CD4-positive, alpha-beta memory T cell (primary cell): ENCODE measurements at places on chromosomes 11 and 22. TPM values are rescaled to one million over a fixed set of nuclear protein-coding genes. Genes with fewer than 3 reads are reported as not detected.

DDIAS gene
- total RNA-seq = 0.67 TPM

DNA sequence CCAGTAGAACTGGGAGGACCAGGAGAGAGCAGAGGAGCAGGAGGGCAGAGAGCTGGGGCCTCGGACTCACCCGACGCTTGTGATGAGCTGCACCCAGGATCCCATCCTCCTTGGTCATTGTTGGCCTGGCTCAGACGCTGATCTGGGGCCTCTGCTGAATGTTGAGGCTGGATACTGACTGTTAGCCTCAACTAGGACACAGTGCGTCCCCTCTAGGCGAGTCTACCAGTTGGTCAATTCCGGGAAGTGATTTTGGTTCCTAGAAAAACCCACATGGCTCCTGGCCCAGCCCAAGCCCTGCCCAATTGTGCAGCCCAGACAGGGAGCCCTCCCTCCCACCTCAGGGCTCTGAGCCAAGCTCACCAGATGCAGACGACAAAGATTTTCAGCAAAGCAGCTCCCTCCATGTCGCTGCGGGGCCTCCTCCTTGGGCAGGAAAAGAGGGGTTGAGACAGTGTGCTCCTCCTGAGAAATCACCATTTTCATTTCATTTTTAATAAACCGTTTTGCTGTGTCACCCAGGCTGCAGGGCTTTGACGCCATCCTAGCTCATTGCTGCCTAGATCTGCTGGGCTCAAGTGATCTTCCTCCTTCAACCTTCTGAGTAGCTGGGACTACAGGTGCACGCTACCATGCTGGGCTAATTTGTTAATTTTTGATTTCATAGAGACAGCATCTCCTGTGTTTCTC lies at the start of gene APOL4:
Gene APOL4, minus strand, starts transcription at position 180 of the 690 bp plus-strand sequence. Its CDS starts 75 bp downstream, at position 105.
- no peak within 1 kb of the TSS for H3K4me3 ChIP-seq
- H3K36me3 ChIP-seq = no peaks in the 10 kb centered on the region
- H3K27me3 ChIP-seq = no peaks in the 10 kb centered on the region
- DNase-seq = no peak
- no peak within 1 kb of the TSS for H3K27ac ChIP-seq

- H3K27ac ChIP-seq = no peak overlapping the region
- H3K4me3 ChIP-seq = no peak overlapping the region
- H3K4me1 ChIP-seq = peaks cover 10% of the 10 kb centered on the region
- H3K27me3 ChIP-seq = peaks cover 6% of the 10 kb centered on the region
- no peak for DNase-seq
- no peaks in the 10 kb centered on the region for H3K36me3 ChIP-seq
Observed at GRCh38 chr11:61954851-61955421, 4.8 kb downstream of the BEST1 start.

DNA sequence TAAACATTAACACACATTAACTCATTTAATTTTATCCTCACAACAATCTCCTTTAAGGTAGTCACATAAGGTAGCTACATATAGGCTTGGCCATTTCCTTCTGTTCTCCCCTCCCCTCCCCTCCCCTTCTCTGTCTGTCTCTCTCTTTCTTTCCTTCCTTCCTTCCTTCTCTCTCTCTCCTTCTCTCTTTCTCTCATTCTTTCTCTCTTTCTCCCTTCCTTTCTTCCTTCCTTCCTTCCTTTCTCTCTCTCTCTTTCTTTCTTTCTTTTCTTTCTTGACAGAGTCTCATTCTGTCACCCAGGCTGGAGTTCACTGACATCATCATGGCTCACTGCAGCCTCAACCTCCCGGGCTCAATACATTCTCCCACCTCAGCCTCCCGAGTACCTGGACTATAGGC lies 22.3 kb upstream of the NUP160 start:
- no peaks in the 10 kb centered on the region for H3K36me3 ChIP-seq
- no peaks in the 10 kb centered on the region for H3K4me1 ChIP-seq
- no peak overlapping the region for H3K27ac ChIP-seq

MED17 gene
- 73.2 TPM for total RNA-seq

SCYL1 gene
- total RNA-seq = 81.3 TPM

B3GAT1 gene
- total RNA-seq = 0.47 TPM

- H3K36me3 ChIP-seq = no peaks in the 10 kb centered on the region
- no peak overlapping the region for H3K27ac ChIP-seq
- no peak for DNase-seq
- no peaks in the 10 kb centered on the region for H3K4me1 ChIP-seq
Observed at GRCh38 chr22:44813416-44813815, 61.0 kb downstream of the ARHGAP8 start.

DNA sequence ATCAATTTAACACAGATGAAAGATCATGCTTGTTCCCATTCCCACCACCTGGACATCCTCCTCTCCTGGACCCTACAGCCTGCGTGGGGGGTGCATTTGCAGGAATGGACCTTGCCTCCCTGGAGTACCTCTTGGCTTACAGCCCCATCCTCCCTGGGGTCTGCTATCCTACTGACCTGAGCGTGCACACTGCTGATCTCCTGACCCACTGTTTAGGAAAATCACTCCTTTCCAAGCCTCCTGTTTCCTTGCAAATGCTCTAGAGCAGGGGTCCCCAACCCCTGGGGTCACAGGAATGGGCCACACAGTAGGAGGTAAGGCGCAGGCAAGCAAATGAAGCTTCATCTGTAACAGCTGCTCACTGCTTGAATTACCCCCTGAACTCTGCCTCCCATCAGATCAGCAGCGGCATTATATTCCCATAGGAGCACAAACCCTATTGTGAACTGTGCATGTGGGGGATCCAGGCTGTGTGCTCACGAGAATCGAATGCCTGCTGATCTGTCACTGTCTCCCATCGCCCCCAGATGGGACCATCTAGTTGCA lies 88.2 kb upstream of the SEPTIN5 start:
- no peak overlapping the region for H3K4me3 ChIP-seq
- no peak overlapping the region for H3K27ac ChIP-seq
- H3K36me3 ChIP-seq = no peaks in the 10 kb centered on the region
- H3K4me1 ChIP-seq = no peaks in the 10 kb centered on the region

GRCh38 chr11:34234086-34234740 lies 123.6 kb downstream of the ABTB2 start:
- H3K4me1 ChIP-seq = peaks cover 22% of the 10 kb centered on the region
- no peak overlapping the region for H3K4me3 ChIP-seq
- no peaks in the 10 kb centered on the region for H3K36me3 ChIP-seq
- H3K27ac ChIP-seq = no peak overlapping the region
- peak; percentile 56 for DNase-seq

ST14 gene
- 0.79 TPM for total RNA-seq

DNA sequence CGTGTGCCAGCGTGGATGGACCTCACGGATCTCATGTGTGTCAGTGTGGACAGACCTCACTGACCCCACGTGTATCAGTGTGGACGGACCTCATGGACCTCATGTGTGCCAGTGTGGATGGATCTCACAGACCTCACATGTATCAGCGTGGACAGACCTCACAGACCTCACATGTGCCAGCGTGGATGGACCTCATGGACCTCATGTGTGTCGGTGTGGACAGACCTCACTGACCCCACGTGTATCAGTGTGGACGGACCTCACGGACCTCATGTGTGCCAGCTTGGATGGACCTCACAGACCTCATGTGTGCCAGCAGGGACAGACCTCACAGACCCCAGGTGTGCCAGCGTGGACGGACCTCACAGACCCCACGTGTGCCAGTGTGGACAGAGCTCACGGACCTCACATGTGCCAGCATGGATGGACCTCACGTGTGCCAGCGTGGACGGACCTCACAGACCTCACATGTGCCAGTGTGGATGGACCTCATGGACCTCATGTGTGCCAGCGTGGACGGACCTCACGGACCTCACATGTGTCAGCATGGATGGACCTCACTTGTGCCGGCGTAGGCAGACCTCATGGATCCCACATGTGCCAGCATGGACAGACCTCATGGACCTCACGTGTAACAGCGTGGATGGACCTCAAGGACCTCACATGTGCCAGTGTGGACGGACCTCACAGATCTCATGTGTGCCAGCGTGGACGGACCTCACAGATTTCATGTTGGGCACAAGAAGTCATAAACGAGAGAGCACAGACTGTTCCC lies 18.2 kb downstream of the TTLL8 start:
- H3K27ac ChIP-seq = no peak overlapping the region
- no peak for DNase-seq
- H3K36me3 ChIP-seq = no peaks in the 10 kb centered on the region
- H3K4me3 ChIP-seq = no peak overlapping the region
- H3K27me3 ChIP-seq = no peaks in the 10 kb centered on the region

EXPH5 gene
- total RNA-seq = 2.6 TPM

GRCh38 chr11:35215945-35216344 lies 77.0 kb downstream of the CD44 start:
- no peak for DNase-seq
- peaks cover 48% of the 10 kb centered on the region for H3K36me3 ChIP-seq
- no peaks in the 10 kb centered on the region for H3K27me3 ChIP-seq
- H3K4me1 ChIP-seq = peaks cover 62% of the 10 kb centered on the region
- no peak overlapping the region for H3K4me3 ChIP-seq

GRCh38 chr22:49718396-49718795 lies 109.3 kb downstream of the BRD1 start:
- no peaks in the 10 kb centered on the region for H3K27me3 ChIP-seq
- no peaks in the 10 kb centered on the region for H3K36me3 ChIP-seq
- H3K27ac ChIP-seq = no peak overlapping the region
- H3K4me1 ChIP-seq = no peaks in the 10 kb centered on the region

DNA sequence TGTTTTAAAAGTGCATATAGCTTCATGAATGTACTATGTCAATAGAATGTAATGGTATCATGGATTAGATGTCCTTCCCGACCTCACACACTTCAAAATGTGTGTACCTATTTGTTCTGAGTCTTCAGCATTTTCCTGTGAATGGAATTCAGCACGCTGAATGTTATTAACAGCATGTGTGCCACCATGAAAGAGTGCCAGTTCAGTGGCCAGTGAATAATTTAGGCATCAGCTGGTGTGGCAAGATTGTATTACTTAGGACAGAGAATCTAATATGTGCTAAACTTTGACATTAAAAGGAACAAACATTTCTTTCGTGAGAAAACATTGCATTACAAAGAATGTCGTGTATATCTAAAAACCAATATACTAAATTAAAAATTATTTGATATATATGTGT lies 46.4 kb downstream of the HIPK3 start:
- H3K4me3 ChIP-seq = no peak overlapping the region
- DNase-seq = no peak

GRCh38 chr11:70367071-70367470 lies 31.3 kb upstream of the CTTN start:
- DNase-seq = no peak
- no peak overlapping the region for H3K4me3 ChIP-seq
- peaks cover 21% of the 10 kb centered on the region for H3K4me1 ChIP-seq
- no peaks in the 10 kb centered on the region for H3K27me3 ChIP-seq
- peaks cover under 1% of the 10 kb centered on the region for H3K36me3 ChIP-seq
- no peak overlapping the region for H3K27ac ChIP-seq

DNA sequence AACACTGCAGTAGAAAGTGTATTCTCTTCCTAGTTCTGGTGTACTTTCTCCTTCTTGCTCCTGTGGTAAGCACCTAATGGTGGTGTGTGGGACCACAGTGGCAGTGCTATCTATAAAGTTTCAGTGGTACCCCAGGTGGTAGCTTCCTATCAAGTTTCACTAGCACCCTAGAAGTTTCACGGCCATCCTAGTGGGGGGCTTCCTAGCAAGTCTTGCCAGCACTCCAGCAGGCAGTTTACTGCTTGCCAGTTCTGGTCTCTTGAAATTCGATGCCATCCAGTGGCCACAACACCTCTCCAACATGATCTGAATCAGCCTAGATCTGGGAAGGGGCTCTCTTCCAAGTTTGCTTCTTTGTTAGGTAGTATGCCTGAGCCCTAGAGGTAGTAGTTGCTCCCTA lies 229.6 kb downstream of the SWAP70 start:
- no peaks in the 10 kb centered on the region for H3K36me3 ChIP-seq
- DNase-seq = no peak
- no peaks in the 10 kb centered on the region for H3K4me1 ChIP-seq
- H3K27me3 ChIP-seq = no peaks in the 10 kb centered on the region
- H3K4me3 ChIP-seq = no peak overlapping the region

GRCh38 chr22:42389143-42389542 lies 43.1 kb downstream of the NFAM1 start:
- no peaks in the 10 kb centered on the region for H3K27me3 ChIP-seq
- no peak for DNase-seq
- no peak overlapping the region for H3K4me3 ChIP-seq
- no peaks in the 10 kb centered on the region for H3K36me3 ChIP-seq
- H3K4me1 ChIP-seq = no peaks in the 10 kb centered on the region
- no peak overlapping the region for H3K27ac ChIP-seq

IL18 gene
- total RNA-seq = 0.42 TPM

DNA sequence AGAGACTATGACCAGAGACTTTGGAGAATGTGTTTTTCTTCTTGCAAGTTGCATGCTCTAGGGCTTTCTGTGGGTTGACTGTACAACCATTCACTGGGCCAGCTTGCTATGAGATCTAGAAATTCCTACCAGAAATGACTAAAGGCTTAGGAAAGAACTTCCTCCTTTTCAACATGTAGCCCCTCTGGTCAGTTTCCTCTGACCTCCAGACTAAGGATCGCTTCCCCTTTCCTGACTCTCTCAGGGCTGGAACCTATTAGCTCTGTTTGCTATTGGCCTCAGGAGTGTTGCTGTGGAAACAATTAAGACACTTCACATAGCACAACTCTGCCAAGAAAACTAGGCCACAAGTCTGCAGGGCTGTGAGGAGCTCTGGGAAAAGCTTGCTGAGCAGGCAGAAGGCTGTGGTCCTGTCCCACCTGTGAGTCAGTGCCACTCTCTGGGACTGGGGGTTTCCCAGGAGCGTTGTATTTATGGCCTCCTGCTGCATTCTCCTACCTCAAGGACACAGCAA lies 10.7 kb downstream of the CRY2 start:
- peaks cover 76% of the 10 kb centered on the region for H3K36me3 ChIP-seq
- no peak overlapping the region for H3K4me3 ChIP-seq
- no peaks in the 10 kb centered on the region for H3K27me3 ChIP-seq
- no peak for DNase-seq

OR51E1 gene
- not detected for total RNA-seq

GRIA4 gene
- total RNA-seq = not detected

OR4C13 gene
- total RNA-seq = not detected

KRTAP5-8 gene
- total RNA-seq = not detected

UBQLN3 gene
- not detected for total RNA-seq

DNA sequence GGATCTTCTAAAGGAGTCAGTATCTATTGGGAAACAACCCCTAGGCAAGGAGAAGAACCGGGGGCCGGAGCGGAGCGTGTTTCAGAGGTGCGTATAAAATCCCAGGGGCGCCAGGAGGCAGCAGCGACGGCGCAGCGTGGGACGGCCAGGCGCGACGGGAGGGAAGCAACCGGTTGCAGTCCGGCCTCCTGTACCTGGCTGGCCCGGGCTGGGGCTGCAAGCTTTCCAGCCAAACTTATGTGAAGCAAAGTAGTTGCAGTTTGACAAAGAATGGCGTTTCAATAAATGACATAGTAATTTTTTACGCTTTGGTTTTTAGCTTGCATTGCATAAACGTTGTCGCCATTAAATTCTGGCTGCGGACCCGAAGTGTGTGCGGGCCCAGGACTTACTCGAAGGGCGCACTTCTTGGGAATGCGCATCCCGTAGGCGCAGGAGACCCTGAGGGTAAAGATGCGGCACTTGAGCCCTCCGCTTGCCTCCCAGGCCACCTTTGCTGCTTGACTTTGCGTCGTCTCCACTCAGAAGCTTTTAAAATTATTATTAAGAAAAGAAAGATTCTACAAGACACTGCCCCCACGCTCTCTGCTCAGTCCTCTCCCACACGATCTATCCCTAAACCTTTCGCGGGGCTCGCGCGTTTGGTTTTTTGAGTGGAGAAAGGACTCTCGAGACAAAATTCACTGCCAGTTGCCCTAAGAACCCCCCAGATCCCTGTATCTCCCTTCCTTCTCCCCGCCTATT lies 1.6 kb upstream of the WT1 start:
- H3K27ac ChIP-seq = no peak overlapping the region
- no peaks in the 10 kb centered on the region for H3K36me3 ChIP-seq
- H3K4me1 ChIP-seq = peaks cover 60% of the 10 kb centered on the region
- no peak for DNase-seq
- no peak overlapping the region for H3K4me3 ChIP-seq

- H3K27ac ChIP-seq = peak overlapping the region; percentile 95
- no peak for DNase-seq
- no peaks in the 10 kb centered on the region for H3K36me3 ChIP-seq
- peaks cover 33% of the 10 kb centered on the region for H3K4me1 ChIP-seq
Observed at GRCh38 chr11:9462172-9462799, 1.5 kb downstream of the ZNF143 start.
